Calu3 (cell line): ENCODE measurements at places on chromosomes 7 and 10. TPM values are rescaled to one million over a fixed set of nuclear protein-coding genes. Genes with fewer than 3 reads are reported as not detected.
A peak's percentile ranks its signal among the peaks of the same experiment; 100 is the strongest.

DNA sequence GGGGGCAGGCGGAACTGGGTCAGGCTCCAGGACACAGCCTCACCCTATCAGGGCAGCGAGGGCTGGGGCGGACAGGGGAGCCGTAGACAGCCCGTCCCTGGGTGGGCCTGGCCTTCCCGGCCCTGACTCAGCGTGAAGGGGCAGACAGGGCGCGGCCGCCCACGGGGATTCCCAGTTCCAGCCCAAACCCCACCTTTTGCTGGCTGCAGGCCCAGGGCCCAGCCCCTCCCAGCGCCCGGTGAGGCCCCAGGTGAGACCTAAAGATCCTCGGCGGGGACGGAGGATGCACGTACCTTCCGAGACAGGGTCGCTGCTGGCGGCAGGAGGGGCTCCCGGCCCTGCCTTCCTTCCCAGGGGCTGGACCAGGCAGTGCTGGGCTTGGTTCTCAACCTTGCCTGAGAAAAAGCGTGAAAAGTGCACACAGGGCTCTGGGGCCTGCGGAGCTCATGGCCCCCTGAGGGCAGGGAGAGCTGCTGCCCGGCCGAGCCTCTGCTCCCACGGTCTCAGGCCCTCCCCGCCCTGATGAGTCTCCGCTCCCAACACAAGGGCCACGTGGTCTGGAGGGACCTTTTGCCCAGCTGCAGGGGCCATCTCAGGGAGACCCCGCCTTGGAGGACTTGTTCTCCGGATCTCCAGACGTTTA is 43.9 kb upstream of the DNAJB6 start:
- H3K36me3 ChIP-seq = peaks cover 5% of the 10 kb centered on the region
- peaks cover 26% of the 10 kb centered on the region for H3K4me1 ChIP-seq

DNA sequence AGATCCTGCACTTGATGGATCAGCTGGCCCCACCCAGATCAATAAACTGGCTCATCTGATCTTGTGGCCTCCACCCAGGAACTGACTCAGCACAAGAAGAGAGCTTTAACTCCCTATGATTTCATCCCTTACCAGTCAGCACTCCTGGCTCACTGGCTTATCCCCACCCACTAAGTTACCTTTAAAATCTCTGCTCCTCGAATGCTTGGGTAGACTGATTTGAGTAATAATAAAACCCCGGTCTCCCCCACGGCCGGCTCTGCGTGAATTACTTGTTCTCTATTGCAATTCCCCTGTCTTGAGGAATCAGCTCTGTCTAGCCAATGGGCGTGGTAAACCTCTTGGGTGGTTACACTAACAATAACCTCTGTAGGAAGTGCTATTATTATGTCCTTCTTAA is 83.7 kb downstream of the MBL2 start:
- H3K36me3 ChIP-seq = peaks cover 5% of the 10 kb centered on the region
- H3K4me3 ChIP-seq = no peak overlapping the region
- H3K27me3 ChIP-seq = no peaks in the 10 kb centered on the region
- H3K4me1 ChIP-seq = peaks cover 12% of the 10 kb centered on the region

DNA sequence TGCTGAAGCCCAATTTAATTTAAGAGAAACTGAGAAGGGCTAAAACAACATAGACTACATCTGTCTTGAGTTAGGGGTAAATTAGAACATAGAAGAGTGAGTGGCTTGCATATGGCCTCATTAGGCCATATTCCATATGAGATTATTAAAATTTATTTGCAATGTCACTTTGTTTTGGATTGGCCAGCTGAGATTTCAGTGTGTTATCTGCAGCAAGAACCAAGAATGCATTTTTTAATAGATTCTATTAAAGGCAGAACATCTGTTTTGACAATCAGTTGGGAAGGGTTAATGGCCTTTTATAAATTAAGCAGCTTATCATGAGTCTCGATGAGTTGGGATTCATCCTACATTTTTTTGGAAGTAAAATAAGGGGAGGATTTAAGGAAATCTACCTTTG is 236.2 kb downstream of the DGKB start:
- no peak overlapping the region for H3K27ac ChIP-seq
- DNase-seq = no peak
- peaks cover 9% of the 10 kb centered on the region for H3K4me1 ChIP-seq
- H3K27me3 ChIP-seq = no peaks in the 10 kb centered on the region

DNA sequence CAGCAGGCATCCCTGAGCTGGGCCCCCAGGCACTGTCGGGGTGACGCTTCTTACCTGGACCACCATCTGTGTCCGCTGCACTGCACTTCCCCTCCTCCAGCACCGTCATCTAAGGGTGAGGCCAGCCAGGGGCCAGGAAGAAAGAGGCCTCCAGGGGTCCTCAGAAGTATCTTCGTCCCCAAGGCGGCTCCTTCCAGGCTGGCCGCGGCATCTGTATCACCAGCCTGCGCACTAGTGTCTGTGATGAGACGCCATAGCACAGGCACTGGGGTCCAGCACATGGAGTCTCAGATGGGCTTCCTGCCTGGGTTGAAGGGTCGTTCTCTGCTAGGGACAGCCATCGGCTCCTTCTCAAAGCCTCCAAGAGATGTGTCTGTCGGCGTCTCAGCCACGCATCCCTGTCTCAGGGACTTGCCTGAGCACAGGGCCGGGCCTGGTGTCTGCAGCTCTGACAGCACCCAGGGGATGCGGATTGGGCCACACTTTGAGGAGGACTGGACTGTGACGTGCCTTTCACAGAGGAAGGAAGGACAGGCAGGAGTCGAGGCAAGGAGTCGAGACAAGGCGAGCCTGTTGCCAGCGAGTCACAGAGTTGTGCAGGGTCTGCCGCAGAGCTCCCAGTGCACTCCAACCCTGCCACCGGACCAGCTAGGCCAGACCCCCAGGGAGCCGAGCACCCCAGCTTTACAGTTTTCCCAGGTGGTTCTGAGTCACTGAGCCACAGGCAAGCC is 101.5 kb upstream of the DIP2C start:
- no peak for DNase-seq
- no peaks in the 10 kb centered on the region for H3K4me1 ChIP-seq
- H3K4me3 ChIP-seq = no peak overlapping the region
- H3K27ac ChIP-seq = no peak overlapping the region
- H3K36me3 ChIP-seq = peaks cover 68% of the 10 kb centered on the region

DNA sequence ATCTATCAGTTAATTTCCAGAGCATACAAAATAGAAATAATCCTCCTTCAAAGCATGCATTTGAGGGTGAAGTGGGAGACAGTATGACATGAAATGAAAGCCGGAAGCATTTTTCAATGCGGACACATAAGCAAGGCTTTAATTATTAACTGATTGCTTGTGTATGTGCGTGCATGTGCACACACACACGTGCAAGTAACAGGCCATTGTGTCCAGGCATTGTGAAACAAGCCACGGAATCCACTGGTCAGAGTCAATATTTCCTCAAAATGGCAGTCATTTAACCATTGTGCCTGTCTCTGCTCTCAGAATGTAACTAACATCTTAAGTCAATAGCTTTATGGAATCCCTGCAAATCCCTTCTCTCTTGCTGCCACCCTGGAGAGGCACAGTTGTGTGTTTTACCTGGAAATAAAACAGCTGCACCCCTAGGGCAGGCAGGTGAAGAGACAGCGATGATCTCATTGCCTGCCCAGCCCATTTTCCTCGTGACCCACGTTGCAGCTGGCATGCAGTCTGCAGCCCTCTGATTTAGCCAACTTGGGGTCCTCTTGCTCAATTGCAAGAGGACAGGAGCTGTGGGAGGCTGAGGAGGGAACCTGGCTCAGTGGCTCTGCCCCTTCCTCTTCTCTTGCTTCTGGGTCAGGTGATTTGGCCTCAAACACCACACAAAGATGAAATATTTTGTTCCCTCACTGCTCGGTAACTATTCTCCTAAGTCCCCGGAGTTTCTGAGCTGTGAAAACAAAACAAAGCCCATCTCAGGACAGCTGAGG is 500.9 kb upstream of the ZMIZ1 start:
- no peak overlapping the region for H3K27ac ChIP-seq
- DNase-seq = no peak
- H3K4me3 ChIP-seq = no peak overlapping the region
- H3K36me3 ChIP-seq = no peaks in the 10 kb centered on the region
- no peaks in the 10 kb centered on the region for H3K4me1 ChIP-seq

DNA sequence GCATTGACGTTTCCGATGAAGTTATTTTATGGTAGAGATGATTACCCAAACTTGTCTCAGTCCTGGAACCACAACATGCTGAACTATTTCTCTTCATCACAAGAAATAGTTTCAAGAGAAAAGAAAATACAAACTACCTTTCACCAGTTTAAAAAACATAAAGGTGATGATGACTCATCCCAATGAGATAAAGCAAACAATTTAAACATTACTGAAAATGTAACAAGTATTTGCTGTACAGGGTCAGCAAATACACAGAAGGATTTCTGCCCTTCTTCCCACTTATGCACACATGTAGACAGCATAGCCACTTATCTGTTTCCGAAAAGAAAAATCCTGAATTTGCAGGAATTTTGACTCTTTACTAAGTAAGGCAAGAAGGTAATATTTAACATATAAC is 50.8 kb downstream of the RHOBTB1 start:
- DNase-seq = no peak
- peaks cover 3% of the 10 kb centered on the region for H3K36me3 ChIP-seq

The ELOVL3 gene
- total RNA-seq = 0.27 and 0.35 TPM in 2 replicates

GRCh38 chr10:131354380-131354779 is 42.9 kb upstream of the TCERG1L start:
- no peaks in the 10 kb centered on the region for H3K36me3 ChIP-seq
- H3K27me3 ChIP-seq = no peaks in the 10 kb centered on the region
- no peak for DNase-seq
- no peak overlapping the region for H3K27ac ChIP-seq

GRCh38 chr7:23001610-23002009 is 12.3 kb downstream of the HYCC1 start:
- DNase-seq = no peak
- H3K27me3 ChIP-seq = no peaks in the 10 kb centered on the region
- no peaks in the 10 kb centered on the region for H3K36me3 ChIP-seq
- H3K4me1 ChIP-seq = no peaks in the 10 kb centered on the region
- H3K27ac ChIP-seq = no peak overlapping the region
- H3K4me3 ChIP-seq = no peak overlapping the region

DNA sequence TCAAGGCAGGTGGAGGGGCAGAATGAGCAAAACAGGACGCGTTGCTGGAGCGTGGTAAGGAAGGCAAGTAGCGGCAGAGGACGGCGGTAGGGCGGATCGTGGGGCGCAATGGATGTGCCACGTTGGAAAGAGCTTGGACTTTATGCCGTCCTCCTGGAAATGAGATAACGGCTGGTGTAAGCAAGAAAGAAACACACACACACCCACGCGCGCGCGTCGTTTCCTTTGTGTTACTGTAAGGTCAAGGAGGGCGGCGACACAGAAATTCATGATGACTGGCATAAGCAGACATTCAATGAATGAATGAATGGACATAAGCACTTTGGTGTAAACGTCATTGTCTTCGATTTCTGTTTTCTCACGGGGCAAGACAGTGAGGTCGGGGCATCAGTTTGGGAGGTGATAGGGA is 683 bp upstream of the ENTPD7 start:
- peaks cover 30% of the 10 kb centered on the region for H3K27me3 ChIP-seq
- no peak for DNase-seq
- peak overlapping the region; percentile 55 for H3K27ac ChIP-seq
- H3K4me1 ChIP-seq = peaks cover 11% of the 10 kb centered on the region
- peaks cover 22% of the 10 kb centered on the region for H3K36me3 ChIP-seq
- peak overlapping the region; percentile 83 for H3K4me3 ChIP-seq

DNA sequence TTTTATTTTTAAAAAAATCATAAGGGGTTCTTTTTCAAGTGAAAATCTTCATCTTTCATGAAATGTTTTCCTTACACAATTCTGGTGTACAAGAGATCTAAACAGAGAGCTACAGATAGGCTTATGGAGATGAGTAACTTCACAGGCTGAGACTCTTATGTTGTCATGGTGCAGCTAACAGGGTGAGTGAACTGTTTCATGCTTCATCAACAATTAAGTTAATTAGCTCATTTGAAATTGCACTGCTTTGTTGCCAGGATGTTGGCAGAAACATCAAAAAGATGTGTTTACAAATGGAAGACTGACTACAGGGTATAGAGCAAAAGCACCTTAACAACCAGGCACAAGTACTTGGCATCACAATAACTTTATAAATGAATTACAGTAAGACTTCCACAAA is 230.8 kb downstream of the FOXP2 start:
- no peaks in the 10 kb centered on the region for H3K36me3 ChIP-seq
- no peaks in the 10 kb centered on the region for H3K4me1 ChIP-seq
- H3K27ac ChIP-seq = no peak overlapping the region
- no peaks in the 10 kb centered on the region for H3K27me3 ChIP-seq
- H3K4me3 ChIP-seq = no peak overlapping the region

GRCh38 chr7:43577485-43577951 is 5.4 kb upstream of the STK17A start:
- DNase-seq = no peak
- H3K4me1 ChIP-seq = peaks cover 10% of the 10 kb centered on the region
- H3K27me3 ChIP-seq = no peaks in the 10 kb centered on the region
- no peak overlapping the region for H3K4me3 ChIP-seq

GRCh38 chr7:15972862-15973275 is 286.4 kb upstream of the MEOX2 start:
- DNase-seq = no peak
- no peak overlapping the region for H3K4me3 ChIP-seq
- H3K27ac ChIP-seq = no peak overlapping the region
- no peaks in the 10 kb centered on the region for H3K4me1 ChIP-seq
- H3K27me3 ChIP-seq = no peaks in the 10 kb centered on the region
- H3K36me3 ChIP-seq = no peaks in the 10 kb centered on the region

- no peak for DNase-seq
- H3K36me3 ChIP-seq = peaks cover 8% of the 10 kb centered on the region
- H3K4me1 ChIP-seq = no peaks in the 10 kb centered on the region
- H3K27me3 ChIP-seq = peaks cover 71% of the 10 kb centered on the region
- no peak overlapping the region for H3K4me3 ChIP-seq
These were observed 267.8 kb downstream of the WDR37 start for GRCh38 chr10:1323951-1324350.

DNA sequence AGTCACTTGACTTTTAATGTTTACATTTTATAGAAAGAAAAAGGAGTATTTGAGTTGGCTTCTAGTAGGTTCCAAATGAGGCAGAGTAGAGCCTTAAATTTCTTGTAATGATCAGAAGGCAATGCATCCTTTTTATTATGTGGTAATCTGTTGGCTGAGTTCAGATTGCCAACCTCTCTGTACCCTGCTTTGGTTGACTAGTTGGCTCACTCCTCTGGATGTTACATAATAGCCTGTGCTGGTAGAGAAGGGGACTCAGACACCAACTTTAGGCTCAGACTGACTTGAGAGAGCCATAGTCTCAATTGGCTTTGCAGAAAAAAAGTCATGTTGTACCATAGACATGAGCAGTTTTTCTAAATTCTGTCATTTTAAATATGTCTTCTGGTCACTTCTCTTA is 46.8 kb upstream of the GLCCI1 start:
- no peaks in the 10 kb centered on the region for H3K27me3 ChIP-seq
- H3K4me3 ChIP-seq = no peak overlapping the region
- H3K27ac ChIP-seq = no peak overlapping the region
- H3K4me1 ChIP-seq = peaks cover 13% of the 10 kb centered on the region
- DNase-seq = no peak

The FGL2 gene
- 0.14 TPM in 1 of 2 replicates, not detected in the other for total RNA-seq

The UBTD1 gene
- total RNA-seq = 8.7 and 9.3 TPM in 2 replicates
